T-helper 2 cell (primary cell): ENCODE measurements at places on chromosomes 3 and 15.

DNA sequence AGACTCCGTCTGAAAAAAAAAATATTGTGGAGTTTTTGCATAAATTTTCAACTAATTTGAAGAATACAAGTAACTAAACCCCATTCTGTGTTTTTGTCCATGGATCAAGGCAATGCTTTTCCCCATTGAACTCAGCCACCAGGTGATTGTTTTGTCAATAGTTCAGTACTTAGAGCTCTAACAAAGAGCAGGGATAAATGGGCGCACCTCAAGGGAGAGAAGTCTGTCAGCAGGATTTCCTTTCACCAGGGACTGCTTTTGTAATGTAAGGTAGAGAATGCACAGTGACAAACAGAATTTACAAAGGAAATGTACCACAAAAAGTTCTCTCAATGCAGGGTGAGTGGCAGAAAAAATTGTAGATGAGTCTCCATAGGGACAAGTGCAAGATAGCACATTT is 10.8 kb upstream of the ATP13A5 start:
- DNase-seq = no peak

- DNase-seq = no peak
These were observed 30.5 kb upstream of the TRPC1 start for GRCh38 chr3:142693136-142693853.

GRCh38 chr3:147412917-147413685 is 3.9 kb downstream of the ZIC1 start:
- DNase-seq = no peak

DNA sequence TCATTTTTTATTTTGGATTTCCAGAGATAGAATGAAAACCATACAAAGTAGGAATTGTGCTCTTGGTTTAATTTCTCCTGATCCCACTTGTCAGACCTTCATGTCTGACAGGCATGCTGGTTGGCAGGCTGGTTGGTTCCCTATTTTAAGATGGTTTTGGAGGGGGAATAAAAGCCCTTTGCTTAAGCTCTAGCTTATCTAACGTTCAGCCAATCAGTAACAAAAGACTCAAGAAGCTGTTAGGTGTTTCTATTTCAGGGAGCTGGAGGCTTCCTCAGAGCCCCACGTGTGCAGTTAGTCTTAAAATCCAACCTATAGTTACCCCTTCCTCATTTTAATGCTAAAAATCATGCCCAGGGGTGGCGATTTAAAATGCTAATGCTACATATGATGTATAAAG is 40.5 kb upstream of the XIRP1 start:
- no peak for DNase-seq

DNA sequence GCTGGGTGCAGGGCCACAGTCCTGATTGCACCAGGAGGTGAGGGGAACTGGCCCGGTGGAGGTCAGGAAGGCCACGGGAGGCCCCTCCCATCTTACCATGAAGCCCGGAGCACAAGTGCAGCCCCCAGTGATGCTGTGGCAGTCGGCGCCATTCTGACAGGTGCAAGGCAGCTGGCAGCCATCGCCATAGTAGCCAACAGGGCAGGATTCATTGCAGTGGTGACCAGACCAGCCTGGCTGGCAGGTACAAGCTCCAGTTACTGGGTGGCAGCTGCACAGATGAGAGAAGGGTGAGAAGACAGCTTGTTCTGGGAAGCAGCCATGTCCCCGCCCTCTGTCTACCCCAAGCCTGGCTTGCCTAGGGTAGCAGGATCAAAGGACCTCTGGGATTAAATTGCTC is 88.2 kb downstream of the RAB11A start:
- no peak for DNase-seq

GRCh38 chr15:32657198-32657883 is 15.8 kb downstream of the SCG5 start:
- DNase-seq = peak; percentile 32

DNA sequence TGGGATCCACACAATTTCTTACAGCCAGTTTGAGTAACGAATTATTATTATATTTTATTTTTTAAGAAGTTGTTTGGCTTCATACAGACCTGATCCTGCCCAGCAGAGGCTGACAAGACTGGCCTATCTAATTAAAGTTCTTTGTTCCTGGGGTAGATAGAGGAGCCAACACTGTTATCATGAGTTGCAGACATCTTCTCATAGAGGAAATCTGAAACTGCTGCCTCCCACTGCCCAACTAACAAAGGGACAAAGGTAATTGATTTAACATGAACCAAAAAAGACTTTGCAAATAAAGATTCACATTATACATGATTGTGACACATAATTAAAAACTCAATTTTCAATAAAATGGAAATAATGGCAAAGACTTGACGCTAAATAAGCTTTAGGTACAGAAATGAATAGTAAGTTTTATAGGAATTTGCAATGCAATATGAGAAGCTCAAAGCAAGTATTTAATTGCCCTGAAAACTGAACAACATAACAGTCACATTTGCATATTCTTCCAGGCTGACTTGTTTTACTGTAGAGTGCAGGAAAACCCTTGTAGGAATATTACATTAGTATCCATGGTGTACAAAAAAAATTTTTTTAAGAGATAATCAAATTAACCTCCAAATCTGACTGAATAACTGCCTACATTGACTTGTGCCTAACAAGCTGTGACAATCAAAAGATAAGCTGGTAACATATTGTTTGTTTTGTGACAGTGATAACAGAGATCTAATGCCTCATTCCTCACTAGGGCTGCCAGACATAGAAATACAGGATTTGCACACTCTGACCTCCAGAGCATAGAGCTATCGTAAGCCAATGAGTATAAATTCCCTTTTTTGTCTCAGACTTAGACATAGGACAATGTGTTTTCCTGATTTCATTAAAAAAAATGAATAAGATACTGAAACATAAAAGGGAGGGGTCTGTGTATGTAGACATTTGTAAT is 273.2 kb downstream of the MFSD1 start:
- no peak for DNase-seq

DNA sequence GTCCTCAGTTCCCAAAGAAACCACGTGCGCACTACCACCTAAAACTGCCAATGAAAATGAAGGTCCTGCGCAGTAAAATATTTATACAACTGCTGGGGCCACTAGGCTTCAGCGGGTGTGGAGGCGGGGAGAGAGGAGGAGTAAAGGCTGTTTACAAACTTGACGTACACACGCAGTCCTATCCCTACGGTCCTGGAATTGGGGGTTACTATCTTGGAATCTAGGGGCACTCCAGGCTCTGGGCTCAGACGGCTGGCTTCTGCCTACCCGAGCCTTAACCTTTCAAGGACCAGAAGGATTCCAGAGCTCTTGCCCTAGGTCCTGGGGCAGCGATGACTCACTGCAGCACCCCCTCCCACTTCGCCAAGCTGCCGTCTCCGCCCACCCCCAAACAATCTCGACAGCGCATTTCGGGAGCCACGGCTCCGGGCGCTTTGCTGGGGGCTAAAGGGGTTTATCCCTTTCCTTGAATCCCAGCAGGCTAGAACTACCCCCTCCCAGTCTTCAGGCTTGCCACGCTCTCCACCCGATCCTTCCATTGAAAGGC is 3.0 kb downstream of the ADAMTS9 start:
- DNase-seq = no peak

GRCh38 chr3:38459499-38460048 is 5.9 kb downstream of the ACVR2B start:
- no peak for DNase-seq

- no peak for DNase-seq
These were observed 16.2 kb downstream of the CCDC33 start for GRCh38 chr15:74252291-74252690.

GRCh38 chr15:57436961-57437360 is 60.7 kb downstream of the CGNL1 start:
- no peak for DNase-seq

GRCh38 chr3:36244728-36245127 is 135.6 kb upstream of the STAC start:
- DNase-seq = no peak

GRCh38 chr3:53489787-53490458 is 4.5 kb upstream of the CACNA1D start:
- no peak for DNase-seq

- no peak for DNase-seq
These were observed 8.0 kb downstream of the LOXL1 start for GRCh38 chr15:73934281-73934680.

GRCh38 chr3:172836390-172836997 is 86.0 kb downstream of the ECT2 start:
- DNase-seq = peak; percentile 18

DNA sequence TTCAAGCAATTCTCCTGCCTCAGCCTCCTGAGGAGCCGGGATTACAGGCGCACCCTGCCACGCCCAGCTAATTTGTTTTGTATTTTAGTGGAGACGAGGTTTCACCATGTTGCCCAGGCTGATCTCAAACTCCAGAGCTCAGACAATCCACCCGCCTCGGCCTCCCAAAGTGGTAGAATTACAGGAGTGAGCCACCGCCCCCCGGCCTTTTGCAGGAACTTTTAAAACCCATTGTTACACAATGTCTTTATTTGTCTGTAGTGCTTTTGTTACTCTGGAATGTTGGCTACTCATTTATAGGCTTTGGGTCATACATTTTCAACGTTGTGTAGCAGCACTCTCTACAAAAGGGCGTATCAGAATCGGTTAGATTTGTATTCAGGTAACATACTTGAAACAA is 499.1 kb downstream of the ROBO2 start:
- DNase-seq = no peak

GRCh38 chr3:57783186-57784088 is 27.3 kb downstream of the SLMAP start:
- no peak for DNase-seq

DNA sequence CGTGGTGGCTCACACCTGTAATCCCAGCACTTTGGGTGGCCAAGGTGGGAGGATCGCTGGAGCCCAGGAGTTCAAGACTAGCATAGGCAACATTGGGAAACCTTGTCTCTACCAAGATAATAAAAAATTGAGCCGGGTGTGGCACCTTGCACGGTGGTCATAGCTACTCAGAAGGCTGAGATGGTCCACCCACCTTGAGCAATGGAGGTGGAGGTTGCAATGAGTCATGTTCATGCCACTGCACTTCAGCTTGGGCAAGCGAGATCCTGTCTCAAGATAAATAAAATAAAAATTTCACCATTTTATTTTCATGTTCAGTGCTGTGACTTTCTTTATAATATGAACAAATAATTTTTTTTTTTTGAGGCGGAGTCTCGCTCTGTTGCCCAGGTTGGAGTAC is 12.5 kb downstream of the MAPK6 start:
- DNase-seq = peak; percentile 19

DNA sequence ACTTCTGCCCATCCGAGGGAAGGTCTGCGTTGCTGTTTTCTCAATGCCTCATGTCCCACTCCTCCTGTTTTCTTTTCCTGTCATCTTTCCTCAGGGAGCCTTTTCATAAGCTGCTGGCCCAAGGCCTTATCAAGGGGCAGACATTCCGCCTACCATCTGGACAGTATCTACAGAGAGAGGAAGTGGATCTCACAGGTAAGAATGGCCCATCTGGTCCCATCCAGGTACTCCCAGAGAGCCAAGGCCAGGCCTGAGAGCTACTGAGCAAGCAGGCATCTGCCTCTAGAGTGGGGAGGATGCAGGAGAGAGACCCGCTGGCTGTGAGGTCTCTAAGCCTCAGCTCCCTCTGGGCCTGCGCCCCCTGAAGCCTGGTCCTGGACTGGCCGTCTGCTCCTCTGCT is 81.5 kb upstream of the LIMD1 start:
- no peak for DNase-seq

- no peak for DNase-seq
These were observed 457.1 kb downstream of the SQOR start for GRCh38 chr15:46091860-46092450.

DNA sequence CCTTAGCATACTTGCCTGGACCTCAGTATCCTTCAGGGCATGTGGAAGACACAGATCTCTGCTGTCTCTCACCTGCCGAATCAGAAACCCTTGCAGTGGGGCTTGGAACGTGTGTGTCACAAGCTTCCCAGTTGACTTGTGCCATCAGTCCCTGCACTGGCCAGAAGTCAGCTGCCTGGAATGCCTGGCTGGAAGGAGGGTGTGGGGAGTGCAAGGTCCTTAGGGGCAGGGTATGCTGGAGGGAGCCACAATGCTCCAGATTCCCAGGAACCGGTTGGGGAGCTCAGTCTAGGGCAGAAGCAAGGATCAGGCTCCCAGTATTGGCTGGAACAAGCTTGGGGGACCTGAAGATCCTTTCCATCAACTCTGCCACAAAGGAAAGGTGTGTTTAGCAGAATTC is 27.1 kb downstream of the SPSB4 start:
- DNase-seq = no peak

DNA sequence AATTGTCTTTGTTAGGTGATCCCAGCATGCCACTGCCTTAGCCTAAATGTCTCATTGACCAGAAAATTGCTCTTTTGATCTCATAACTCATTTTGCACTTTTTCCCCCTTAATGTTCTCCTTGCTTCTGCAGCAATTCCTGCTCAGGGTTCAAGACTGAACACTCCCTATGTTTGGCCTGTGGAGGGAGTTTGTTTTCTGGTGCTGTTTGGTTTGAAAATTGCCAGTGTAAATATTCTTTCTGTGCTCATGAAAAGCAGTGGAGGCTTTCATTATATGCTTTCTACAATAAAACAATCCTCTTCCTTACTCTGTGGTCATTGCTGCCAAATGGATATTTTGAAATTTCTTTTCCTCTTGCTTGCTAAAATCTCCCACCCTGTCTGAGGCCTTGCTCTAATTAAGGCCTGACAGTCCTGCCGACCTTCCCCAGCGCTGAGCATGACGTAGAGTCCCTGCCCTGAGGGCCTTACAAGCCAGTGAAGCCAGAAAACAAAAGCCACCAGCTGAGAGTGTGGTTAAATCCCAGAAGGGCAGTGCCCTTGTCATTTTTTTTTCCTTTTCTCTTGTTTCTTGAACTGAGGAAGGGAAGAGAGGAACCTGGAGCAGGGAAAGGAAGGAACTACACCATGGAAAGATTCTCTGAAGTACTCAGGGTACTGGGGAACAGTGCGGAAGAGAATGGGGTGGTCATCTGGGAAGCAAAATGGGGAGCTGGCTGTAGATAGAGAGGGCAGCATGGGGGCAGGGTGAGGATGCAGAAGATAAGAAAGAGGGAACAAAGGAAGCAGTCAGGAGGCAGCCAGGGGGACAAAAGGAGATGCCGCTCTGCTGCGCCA is 24.8 kb downstream of the ZBTB38 start:
- DNase-seq = no peak

- no peak for DNase-seq
These were observed 7.4 kb downstream of the SLC38A3 start for GRCh38 chr3:50212502-50212901.

GRCh38 chr3:50090984-50091383 is 2.3 kb downstream of the RBM5 start:
- DNase-seq = no peak

DNA sequence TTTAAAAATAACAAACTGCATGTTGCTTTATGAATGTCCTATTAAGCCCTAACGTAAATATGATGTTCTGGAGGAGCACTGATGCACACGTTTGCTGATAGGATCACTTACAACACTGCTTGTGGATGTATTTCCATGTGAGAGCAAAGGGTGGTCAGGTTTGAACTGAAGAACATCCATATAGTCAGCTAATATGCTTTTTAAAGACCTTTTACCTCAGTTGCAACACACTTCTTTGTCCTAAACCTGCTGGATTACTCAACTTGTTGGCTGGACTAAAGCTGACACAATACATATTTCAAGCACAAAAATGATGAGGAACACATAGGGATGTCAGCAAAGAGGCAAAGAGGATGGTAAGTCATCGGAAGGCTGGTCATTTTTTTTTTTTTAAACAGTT is 186.6 kb downstream of the TIGIT start:
- no peak for DNase-seq

GRCh38 chr3:156760333-156760732 is 65.8 kb upstream of the LEKR1 start:
- DNase-seq = peak; percentile 33
